NCI-H2029 (cell line): ENCODE measurements at places on chromosomes 13 and 19.

DNA sequence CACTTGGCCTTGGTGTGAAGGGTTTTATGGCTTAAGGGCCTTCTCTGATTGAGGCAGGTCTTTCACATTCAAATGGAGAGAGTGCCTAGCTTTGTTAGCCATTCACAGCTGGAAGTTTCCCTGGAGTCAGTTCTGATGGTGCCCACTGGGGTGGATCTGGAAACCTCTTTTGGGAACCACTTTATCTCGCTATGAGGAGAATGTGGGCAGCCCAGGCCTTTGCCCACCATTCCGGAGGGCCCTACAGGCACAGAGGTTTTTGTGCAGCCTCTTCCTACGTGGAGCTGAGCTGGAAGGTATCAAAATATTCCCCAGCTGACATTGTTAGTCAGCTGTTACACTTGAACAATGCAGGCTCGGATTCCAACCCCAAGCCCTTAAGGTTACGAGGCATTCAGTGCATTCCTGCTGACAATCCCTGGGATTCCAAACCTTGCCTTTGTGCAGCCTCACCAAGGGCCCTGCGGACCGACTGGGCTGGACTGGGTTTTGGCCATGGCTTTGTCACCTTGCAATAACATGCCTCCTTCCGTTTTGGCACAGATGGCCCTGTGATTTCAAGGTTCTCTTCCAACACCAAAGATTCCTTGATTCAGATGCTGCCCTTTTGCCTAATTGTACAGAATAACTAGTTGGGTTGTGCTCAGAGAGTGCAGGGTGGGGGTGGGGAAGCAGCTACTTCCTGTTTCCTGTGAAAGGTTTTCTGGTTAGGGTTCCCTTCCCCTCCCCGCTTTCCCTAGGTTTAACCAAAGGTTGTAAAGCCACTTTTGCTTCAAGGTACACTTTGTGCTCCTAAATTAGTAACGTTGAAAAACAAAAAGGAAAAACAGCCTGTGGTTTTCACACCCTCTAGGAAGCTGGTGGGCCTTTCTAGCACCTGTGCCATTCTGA, 27.0 kb downstream of the SAE1 start:
- DNase-seq, result no peak

- no peak for DNase-seq
These were observed 26.9 kb downstream of the TMED1 start for GRCh38 chr19:10808937-10809649.

DNA sequence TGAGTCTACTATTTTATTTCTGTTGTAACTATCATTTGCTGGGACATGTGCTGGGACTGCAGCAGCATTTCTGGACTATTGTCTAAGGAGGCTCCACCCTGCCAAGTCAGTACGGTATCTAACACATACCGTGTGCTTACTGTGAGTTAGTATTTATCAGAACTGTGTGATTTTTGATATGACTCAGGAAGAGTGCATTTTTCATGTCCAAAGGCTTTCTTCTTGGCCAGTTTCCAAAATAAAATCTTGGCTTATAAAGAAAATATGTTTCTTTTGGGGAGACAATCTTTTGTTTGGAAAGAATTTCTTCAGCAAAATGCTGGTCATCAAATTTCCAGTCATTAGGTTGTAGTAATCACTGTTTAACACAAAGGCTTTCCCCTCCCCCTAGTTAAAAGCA, 11.6 kb downstream of the PARP4 start:
- no peak for DNase-seq

- DNase-seq, result no peak
These were observed 259.2 kb downstream of the RFC3 start for GRCh38 chr13:34076943-34077703.

DNA sequence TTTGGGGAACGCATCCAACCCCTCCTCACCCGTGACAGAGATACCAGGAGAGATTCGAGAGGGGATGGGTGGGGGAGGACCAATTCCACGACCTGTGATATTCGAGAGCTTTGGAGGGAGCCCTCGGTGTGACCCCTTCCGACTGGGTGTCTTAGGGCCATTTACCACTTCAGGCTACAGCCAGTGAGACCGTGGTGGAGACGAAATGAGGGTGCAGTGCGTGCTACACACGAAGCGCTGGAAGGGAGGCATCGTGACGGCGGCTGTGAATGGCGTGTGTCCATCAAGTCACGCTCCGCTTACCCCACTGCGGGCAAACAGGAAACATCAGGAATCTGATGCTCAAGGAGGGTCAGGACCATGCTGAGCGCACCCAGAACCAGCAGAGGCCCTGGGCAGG, 10.4 kb downstream of the CTU1 start:
- DNase-seq, result no peak

- DNase-seq, result no peak
These were observed 110.5 kb upstream of the SLITRK1 start for GRCh38 chr13:83992566-83993358.

- DNase-seq, result no peak
These were observed 351.6 kb upstream of the KLF12 start for GRCh38 chr13:74485757-74486156.

GRCh38 chr19:10580979-10581631, 6.0 kb downstream of the AP1M2 start:
- DNase-seq, result peak; percentile 43

GRCh38 chr13:24036115-24036514, 124.4 kb upstream of the SPATA13 start:
- no peak for DNase-seq

DNA sequence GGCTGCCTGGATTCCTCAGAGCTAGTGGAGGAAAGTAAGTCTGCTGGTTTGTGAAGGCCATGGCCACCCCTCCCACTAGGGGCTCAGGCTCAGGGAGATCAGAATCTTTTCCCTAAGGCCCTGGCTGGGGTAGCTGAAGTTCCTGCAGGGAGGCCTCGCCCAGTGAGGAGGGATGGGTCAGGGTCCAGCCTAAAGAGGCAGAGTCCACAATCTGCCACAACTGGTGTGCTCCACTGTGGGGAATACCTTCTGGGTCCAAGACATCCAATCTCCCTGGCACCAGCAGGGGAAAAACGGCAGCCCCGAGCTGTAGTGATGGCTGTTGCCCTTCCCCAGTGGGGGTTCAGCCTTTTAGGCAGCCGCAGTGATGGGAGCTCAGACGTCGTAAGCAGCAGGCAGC, 23.2 kb downstream of the IGFL3 start:
- DNase-seq, result no peak

DNA sequence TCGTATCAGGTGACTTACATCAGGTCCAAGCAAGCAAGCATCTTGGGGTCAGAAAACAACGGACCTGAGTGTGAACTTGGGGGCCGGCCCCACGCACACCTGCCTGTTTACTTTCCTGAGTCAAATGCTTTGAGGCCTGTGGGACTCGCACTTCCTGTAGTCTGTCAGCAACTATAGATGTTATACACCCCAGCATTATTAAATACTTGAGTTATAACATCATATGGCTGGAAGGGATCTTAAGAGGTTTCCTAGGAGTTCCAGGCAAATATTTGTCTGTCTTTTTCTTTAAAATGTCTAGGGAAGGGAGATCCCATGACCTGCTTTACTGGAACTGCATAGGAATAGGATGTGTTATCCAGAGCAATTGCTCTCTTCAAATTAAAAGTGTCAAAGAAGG, 280.6 kb downstream of the SHISA2 start:
- no peak for DNase-seq

DNA sequence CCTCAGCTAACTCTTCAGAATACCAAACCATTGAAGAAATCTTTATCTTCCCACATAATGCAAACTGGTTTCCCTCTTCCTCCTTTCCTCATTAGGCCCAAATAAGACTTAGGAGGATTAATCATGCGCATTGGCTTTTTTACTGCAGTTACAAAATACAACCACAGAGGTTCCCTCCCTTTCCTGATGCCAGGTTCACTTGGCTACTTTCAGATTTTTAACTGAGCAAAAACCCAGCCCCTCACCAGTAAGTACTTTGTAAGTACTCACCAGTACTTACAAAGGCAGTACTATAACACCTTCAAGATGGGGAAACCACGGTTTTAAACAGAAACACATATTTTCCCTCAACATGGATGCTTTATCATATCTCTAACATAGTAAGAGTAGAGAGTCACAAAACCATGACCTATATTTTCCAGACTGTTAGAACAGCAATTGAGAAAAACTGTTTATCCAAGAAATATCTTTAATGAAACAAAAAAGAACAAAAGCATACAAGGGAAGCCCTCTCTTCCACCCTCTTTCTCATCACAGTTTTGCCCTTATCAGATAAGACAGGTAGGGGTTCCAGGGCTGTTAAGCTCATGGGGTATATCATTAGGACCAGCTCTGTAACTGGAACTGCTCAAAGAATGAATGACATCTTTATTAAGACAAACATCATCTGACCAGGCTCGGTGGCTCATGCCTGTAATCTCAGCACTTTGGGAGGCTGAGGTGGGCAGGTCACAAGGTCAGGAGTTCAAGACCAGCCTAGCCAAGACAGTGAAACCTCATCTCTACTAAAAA, 12.7 kb downstream of the FOXO1 start:
- DNase-seq, result no peak

- DNase-seq, result peak; percentile 21
These were observed 39.4 kb downstream of the VAV1 start for GRCh38 chr19:6811906-6812305.

DNA sequence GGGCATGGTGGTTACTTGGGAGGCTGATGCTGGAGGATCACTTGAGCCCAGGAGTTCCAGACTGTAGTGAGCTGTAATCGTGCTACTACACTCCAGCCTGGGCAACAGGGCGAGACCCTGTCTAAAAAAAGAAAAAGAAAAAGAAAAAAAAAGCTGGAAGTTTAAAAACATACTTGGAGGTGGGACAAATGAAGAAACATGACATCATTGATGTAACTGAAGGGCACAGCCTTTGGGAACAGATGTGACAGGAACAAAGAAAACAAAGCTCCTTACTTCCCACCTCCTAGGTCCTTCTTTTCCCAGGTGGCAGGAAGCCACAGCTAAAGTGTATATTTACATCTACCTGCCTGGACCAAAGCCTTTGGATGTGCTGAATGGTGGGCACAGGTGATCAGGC, 1.9 kb downstream of the PEX11G start:
- DNase-seq, result no peak

DNA sequence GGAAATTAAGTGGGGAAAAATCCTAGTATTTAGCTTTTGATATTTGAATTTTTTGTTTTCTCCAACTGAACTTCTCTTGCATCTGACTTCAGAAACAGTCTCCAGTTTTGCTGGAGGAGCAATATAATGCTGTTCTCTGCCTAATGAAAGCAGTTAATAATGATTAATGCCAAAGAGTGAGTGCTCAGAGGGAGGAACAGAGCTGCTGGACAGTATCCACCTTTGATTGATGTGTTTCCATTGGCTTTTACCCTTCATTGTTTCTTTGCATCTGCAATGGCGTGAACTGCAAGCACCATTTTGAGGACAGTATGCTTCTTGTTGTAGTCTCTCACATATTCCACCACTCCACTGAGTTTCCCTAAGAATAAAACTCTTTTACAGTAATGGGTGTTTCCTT, 193.4 kb downstream of the ITGBL1 start:
- DNase-seq, result no peak

DNA sequence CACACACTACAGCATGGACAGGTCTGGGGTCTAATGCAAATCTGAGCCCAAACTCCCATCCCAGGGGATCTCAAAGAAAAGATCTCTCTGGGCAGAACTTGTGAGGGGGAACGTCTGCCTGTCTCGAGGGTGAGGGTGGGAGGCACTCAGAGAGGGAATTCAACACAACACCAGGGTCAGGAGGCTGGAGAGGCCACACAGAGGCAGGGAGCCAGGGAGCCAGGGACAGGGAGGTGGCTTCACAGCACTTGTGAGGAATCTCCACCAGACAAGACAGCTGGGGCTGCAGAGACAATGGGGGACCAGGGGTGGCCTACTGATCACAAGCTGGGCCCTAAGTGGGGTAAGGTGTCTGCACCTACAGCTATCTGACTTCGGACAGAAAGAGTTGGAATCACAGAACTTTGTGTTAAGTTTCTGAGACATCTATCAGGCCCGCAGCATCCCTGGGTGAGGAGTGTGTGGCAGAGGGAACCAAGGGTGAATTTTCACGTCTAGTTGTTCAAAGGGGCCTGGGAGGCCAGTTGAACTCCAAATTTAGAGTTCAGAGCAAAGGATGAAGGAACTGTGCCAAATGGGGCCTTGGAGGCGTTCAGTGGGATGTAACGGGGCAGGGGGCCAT, 12.7 kb upstream of the AKAP8L start:
- DNase-seq, result no peak

GRCh38 chr19:16702123-16702522, 17.5 kb upstream of the NWD1 start:
- no peak for DNase-seq

GRCh38 chr13:95624020-95624419, 20.5 kb downstream of the DZIP1 start:
- DNase-seq, result no peak

- DNase-seq, result no peak
These were observed 2.1 kb upstream of the PCDH17 start for GRCh38 chr13:57629391-57629804.

DNA sequence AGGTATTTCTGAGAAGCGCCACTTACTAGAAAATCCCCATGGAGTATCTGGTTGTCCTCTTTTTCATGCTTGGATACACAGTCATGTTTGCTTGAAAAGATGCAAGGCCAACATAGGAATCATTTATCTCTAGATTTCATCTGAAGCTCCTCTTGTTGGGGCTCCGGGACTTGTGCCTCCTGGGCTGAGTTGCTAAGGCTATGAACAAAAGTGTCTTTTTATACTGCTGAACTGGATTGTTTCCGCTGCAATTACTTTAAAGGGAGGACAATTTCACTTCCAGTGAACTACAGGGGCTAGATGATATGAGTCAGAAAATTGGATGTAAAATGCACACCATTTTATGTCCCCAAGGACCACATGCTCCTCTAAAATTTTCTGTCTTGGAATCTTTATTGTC, 114.1 kb downstream of the TNFSF13B start:
- no peak for DNase-seq

GRCh38 chr13:37192956-37193355, 87.5 kb upstream of the CSNK1A1L start:
- no peak for DNase-seq

- DNase-seq, result no peak
These were observed 12.2 kb downstream of the MED26 start for GRCh38 chr19:16615808-16616207.

- no peak for DNase-seq
These were observed 1220.5 kb downstream of the PCDH17 start for GRCh38 chr13:58852076-58852475.

DNA sequence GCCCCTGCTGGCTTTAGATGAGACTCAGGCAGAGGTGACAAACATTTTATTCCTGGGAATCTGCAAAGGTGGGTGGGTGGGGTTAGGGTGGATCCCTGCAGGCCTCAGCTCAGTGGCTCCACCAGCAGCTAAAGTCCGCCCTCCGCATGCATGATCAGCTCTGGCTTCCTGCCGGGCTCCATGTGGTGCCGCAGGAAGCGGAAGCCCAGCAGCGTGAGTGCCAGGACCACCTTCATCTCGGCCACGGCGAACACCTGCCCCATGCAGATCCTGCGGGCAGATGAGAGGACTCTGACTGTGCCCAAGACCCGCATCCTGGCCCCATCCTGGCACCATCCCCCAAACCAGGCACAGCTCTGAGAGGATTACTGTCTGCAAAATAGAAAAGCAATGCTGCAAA, 26.3 kb downstream of the CYP4F2 start:
- peak; percentile 48 for DNase-seq

DNA sequence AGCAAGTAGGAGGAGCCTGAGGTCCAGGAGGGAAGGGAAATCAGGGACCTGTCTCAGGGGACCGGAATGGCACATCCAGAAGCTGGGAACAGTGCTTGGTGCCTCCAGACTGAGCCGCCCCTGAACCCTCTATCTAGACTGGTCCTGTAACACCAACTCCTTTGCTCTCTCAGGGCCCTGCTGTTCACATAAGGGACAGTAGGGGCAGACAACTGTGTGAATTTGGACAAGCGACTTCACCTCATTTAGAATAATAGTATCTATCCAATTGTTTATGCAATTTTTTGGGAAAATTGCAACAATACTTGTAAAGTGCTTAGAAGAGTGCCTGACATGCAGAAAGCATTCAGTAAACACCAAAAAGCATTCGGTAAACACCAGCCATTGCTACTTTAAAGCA, 14.0 kb downstream of the SYMPK start:
- no peak for DNase-seq
